ENCODE measurements at places on chromosomes 4 and X.

DNA sequence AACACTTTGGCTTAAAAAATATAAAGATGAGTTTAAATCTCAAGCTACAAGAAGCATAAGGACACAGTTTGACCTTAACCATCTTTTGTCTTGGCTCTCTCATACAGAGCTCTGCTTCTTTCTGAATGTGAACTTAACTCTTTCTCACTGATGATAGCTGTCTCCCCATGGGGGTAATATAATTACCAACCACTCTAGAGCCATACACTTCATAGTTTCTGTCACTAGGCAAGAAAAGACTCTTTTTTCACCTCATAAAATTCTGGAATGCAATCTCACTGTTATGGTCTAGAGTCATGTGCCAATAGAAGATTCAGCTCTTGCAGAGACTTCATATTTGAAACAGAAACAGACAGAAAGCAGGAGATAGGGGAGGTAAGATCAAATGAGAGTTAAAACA lies 481.7 kb upstream of the AGA start:
- DNase-seq: no peak

GRCh38 chr4:20219521-20219920 lies 32.2 kb upstream of the SLIT2 start:
- DNase-seq: no peak

DNA sequence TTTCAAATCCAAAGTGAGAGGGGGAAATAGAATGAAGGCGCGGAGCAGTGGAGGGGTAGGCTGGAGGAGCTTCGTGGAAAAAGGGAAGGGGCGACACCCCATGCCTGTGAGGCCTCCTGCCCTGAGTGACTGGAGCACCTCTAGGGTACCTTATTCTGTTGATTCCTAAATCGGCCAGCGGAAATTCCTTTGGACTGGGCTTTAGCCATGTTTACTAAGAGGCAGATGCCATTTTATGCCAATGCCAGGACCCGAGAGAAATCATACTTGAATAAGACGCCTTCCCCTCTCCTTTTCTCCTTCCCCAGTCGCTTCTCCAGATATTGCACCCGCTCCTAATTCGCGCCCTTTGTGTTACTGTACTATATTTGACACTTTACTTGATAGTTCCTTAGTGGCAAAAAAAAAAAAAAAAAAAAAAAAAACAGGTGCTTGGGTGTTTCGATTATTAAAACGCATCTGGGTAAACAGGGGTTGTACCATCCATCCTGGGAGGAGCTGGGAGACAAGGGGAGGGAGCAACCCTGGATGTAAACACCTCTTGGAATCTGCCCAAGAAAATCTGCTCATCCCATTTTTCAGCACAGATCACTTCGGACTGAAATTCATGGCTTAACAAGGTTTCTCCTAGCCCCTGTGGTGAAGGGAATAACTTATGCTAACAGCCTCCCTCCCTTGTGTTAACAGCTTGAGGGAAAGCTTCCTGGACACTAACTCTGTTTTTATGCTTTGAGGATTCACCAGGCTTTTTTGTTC lies 1.5 kb downstream of the BMP3 start:
- DNase-seq: no peak

- no peak for DNase-seq
Measured at GRCh38 chr4:48250980-48251379, 18.7 kb downstream of the TEC start.

Data from NCI-H1436 (cell line).